T-cell (primary cell): ENCODE measurements at places on chromosomes 13 and 19.

DNA sequence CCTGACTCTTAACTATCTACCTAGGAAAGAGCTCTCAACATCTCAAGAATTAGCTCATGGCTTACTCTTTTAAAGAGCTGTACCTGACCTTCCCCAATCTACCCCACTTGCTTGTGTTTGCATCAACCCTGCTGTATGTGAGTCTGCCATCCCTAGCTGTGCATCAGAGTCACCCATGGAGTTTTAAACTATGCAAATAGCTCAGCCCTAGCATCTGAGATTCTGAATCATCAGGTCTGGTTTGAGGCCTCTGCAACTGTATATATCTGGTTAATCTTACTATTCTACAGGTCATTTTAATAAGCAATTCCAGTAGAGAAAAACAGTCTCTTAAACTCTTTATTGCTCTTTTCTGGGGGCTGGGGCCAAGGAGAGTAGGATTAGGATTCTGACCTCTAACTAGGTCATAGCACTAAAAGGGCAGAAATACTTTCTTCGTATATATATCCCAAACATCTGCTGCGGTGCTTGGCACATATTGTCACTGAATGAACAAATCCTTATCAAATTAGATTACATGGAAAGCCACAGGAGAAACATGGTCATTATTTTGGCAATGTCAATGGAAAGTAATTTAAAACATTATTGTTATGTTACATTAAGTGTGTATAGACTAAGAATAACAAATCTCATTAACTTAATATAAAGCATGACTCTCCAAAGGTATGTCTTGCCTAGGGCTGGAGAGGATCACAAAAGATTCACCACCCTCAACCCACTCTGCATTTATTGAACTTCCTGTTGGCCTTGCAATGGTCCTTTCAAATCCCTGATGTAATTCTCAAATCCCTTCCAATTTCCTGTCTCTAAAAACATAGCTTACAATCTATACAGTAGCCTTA lies 232.2 kb downstream of the DACH1 start:
- DNase-seq, result no peak

GRCh38 chr13:57470491-57470890 lies 161.1 kb upstream of the PCDH17 start:
- no peak for DNase-seq

DNA sequence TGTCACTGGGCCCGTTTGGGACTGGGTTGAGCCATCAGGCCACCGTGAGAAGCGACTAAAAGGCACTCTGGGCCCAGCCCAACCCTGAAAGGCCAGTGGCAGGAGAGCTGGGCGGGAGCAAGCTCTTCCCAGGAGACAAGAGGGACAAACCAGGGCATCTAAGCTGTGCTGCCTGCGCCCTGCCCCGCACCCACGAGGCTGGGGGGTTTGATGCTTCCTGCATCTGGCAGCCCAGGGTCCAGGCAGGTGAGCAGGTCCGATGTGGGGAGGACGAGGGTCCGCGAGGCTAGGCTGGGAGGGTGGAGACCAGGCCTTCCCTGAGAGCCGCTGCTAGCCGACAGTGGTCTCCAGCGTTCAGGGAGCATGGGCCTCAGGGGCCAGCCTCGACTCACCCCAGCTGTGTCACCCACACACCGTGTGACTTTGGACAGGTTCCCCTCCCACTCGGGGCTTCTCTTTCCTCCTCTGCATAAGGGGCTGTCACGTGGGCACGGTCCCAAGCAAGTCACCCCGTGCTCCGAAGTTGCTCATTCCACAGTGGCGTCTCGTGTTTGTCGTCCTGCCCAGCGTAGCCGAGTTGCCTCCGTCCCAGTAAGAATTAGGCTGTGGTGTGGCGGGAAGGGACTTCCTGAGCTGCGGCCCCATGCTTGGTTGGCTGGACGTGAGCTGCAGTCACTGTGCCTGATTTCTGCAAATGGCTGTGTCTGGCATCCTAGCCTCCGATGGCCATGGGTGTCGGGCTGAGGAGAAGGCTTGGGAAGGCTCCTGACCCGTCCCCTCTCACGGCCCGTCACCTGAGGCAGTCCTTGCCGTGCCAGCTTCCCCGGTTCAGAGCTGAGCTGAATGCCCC lies 15.8 kb downstream of the PLIN4 start:
- DNase-seq, result no peak

GRCh38 chr13:91693466-91693865 lies 295.0 kb downstream of the GPC5 start:
- DNase-seq, result no peak

- DNase-seq, result no peak
These were observed 351.1 kb downstream of the DCT start for GRCh38 chr13:94128430-94128829.

DNA sequence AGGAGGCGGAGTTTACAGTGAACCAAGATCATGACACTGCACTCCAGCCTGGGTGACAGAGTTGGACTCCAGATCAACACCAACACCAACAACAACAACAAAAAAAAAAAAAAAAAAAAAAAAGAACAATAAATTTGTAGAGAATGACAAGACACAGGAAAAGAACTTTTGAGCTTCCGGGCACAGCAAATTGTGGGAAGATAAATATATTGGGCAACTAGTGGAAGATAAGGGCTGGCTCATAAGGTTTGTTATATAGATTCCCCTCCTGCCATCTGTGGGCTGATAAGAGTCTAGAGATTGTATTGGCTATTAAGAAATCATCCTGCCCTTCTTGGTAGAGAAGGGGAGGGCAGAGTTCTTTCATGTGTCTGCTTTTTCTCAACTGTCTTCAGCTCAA lies 33.1 kb upstream of the CYP2S1 start:
- no peak for DNase-seq

- DNase-seq, result no peak
These were observed 8.9 kb downstream of the PIP5K1C start for GRCh38 chr19:3691372-3691716.

DNA sequence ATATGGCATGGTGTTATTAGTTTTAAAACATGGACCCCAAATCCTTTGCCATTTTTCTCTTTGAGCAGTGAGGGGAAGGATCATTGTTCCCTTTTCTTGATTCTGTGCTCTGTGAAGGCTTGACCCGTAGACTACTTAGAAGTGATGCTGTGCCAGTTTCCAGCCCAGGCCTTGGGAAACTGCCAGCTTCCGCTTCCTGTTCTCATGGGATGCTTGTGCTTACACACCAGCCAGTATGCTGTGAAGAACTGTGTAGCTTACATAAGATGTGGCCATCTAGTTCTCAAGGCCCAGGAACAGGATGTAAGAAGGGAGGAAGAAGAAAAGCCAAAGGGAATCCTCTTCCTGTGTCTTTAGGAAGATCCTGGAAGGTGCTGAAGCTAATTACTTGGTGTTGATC lies 180.9 kb downstream of the PCCA start:
- DNase-seq, result no peak

DNA sequence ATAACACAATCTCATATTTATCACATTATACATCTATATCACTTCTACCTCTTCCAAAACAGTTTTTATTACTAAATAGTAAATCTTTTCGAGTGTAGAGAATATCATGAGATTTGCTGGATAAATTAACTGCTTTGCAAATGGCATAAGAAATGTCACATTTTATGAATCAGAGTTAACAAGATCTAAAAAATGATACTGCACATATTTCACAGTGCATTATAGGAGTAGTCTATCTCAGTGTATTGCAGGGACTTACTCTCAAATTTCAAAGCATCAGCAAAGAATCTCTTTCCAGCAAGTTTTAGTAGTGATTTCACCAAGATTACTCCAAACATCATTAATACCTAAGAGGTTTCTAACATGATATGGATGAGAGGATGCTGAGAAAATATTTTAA lies 687.1 kb upstream of the SLITRK1 start:
- no peak for DNase-seq

- no peak for DNase-seq
These were observed 469.8 kb downstream of the DCT start for GRCh38 chr13:94009701-94010100.

GRCh38 chr19:44807652-44808462 lies 1.0 kb upstream of the BCAM start:
- no peak for DNase-seq

DNA sequence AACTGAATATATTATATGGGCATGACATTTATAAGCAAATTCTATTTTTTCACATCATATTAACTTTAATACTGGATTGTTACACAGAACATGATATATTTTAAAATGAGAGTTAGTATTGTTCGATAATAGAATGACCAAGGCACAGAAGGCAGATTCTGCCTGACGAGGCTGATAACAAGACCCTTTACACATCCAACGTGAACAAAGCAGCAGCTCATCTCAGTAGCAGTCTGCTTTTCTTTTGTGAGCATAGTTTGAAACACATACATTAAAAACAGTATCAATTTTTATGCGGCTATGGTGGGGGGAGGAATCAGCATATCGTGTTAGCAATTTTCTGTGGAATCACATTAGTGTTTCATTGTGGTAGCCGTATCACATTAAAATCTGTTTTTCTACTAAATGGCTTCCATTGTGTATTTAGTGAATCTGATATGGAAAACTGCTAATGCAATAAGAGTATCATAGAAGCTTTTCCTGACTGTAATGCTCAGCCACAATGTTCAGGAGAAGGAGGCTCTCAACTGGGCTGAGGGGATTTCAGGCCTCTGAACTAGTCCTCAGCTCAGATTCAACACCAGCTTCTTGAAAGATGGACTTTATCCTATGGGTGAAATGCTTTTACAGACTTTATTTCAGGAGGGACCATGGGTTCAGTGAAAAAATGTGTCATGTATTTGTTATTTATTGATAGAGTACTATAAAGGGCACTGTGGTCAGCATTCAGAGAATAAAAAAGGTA lies 4.0 kb downstream of the SMAD9 start:
- DNase-seq, result no peak

DNA sequence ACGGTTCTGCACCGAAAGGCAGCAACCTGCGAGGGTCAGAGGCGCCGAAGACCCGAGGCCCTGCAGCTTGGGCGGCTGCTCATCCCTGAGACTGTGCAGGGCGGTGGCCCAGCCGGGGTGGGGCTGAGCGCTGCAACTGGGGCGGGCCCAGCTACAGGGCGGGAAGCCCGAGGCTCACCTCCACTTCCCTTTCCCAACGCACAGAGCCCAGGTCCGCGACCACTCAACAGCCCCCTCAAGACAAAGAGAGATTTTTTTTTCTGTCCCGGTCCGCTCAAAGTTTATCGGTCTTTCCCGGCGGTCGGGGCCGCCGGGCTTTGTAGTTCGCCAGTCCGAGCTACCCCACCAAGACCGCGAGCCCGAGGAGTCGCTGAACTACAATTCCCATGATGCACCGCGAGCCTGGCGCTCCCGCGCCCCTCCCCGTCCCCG lies 573 bp downstream of the KATNAL1 start:
- peak; percentile 80 for DNase-seq

GRCh38 chr19:49333418-49333805 lies 1.8 kb upstream of the CD37 start:
- DNase-seq, result no peak

DNA sequence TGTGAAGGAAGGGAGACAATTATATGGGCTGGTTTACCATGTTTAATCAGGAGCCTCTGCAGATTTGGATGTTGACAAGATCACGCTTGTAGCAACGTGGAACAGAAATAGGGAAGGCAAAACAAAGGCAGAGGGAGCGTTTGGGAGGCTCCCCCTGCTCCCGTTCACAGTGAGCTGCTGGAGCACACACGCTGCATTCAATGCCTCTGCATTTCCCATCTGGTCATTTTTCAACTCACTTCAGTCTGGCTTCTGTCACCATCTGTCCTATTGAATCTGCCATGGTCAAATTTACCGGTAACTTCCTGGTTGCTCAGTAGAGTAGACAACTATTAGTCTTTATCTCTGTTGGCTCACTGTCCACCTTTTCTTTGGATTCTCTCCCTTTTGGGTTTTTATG lies 91.0 kb downstream of the NHLRC3 start:
- DNase-seq, result no peak

- no peak for DNase-seq
These were observed 206.8 kb downstream of the PCDH9 start for GRCh38 chr13:67023130-67023876.

DNA sequence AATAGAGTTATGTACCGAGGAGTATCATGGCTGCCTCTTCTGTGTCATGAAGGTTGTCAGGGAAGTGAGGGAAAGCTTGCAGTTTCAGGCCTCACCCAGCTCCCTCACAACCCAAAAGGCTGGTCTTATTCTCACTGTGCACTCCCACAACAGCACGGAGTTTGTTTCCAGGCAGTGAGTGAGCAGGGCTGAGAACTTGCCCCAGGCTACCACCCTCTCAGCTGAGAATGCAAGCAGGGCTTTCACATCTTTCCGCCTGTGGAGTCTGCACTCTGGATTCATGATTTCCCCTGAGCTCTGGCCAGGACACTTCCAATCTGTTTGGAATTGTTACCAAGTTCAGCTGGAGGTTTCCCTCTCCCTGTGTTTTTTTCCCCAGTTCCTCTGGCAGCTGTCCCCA lies 2284.7 kb upstream of the PCDH20 start:
- no peak for DNase-seq

GRCh38 chr19:17719730-17720400 lies 585 bp downstream of the MAP1S start:
- peak; percentile 17 for DNase-seq

- no peak for DNase-seq
These were observed 2447.7 kb downstream of the PCDH9 start for GRCh38 chr13:64782466-64782865.

DNA sequence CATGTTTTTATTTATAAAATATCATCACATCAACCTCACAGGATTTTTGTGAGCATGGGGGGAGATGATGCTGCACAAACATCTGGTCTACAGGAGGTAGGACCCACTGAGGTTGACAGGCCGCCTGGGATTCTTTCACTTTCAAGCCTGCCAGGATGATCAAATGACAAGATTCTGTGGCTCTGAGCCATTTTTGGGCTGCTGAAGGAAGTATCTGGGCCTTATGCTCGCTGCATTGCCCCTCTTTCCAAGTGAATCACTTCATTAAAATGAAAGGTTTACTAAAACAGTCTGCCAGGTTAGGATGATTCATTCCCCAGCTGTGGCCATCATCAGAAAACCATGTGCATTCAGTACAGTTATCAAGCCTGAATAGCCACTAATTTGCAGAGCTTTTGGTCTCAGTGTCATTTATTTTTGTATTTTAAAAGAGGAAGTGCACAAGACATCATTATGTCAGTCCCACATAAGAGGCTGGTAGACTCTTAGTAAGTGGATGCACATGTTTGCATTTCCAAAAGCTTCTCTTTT lies 34.4 kb downstream of the STARD13 start:
- no peak for DNase-seq

GRCh38 chr19:3346677-3347353 lies 19.6 kb upstream of the NFIC start:
- DNase-seq, result no peak

DNA sequence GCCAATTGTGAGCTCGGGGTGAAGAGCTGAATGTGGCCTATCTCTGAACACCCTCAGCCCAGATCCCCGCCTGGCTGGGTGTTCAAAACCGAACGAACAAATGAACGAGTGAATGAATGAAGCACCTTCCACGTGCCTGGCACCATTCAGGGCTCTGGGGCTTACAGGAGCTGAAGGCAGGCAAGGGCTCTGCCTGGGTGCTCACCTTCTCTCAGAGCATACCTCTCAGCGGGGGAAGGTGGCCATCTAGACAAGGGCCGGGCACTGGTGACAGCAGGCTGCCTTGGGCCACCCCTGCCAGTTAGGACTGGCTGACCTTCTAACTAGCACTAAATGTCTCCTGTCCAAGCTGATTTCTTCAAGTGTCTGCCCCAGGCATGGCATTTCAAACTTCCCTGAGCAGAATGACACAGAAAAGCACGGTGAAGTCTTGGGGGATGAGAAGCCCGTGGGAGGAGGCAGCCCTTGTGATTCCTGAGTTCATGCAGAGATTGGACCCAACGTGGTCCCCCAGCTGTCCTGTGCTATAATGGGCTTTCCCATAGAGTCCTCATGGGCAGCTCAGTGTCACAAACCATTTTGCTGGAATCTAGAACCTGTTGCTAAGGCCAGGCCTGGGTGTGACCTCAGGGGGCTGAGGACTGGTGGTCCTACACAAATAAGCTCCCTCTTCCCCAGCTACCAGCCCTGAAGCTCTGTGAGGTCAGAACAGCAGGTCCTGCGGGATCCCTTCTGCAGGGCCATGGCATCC lies 27.9 kb upstream of the VSTM2B start:
- no peak for DNase-seq
